ENCODE measurements at places on chromosomes 7 and 10. TPM values are rescaled to one million over a fixed set of nuclear protein-coding genes. Genes with fewer than 3 reads are reported as not detected.

The SPOCK2 gene
- polyA plus RNA-seq, result 151 TPM

The ODAD2 gene
- polyA plus RNA-seq, result 2.4 TPM

The AEBP1 gene
- polyA plus RNA-seq, result 64.9 TPM

DNA sequence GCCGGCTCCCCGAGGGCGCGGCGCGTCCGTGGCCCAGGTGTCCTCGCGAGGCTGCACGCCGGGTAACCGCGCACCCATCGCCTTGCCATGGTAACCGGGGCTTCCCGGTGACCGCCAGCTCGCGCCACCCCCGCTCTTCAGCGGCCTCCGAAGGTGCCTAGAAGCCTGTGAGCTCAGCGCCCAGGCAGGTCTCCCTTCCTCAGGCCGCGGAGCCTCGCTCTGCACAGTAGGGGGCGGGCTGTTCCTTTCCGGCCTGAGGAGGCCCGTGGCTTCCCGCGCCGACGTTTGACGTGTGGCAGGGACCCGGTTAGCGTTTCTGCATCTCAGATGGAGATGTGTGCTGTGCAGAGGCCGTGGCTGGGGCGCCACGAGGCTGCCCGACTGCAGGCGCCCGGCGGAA lies 117.1 kb downstream of the DYNC2I1 start:
- DNase-seq, result no peak

DNA sequence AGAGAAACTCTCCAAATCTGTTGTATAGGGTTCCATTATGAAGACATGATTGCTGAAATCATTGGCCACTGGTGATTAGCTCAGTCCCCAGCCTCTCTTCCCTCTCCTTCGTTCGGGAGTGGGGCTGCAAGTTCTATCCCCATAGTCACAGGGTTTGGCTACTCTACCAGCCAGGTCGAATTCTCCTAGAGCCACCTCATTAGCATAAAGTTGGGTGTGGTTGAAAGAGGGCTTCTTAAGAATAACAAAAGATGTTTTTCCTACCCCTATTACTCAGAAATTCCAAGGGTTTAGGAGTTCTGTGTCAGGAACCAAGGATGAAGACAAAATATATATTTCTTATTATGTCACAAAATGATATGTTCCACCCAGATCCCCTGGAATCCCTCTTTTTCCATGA lies 166.2 kb upstream of the YAE1 start:
- DNase-seq, result no peak

Data from renal cortex interstitium (tissue), 15 donors.